ENCODE measurements at places on chromosomes 16 and 17.

- DNase-seq = no peak
These were observed 789 bp downstream of the CSNK1D start for GRCh38 chr17:82272495-82273326.

DNA sequence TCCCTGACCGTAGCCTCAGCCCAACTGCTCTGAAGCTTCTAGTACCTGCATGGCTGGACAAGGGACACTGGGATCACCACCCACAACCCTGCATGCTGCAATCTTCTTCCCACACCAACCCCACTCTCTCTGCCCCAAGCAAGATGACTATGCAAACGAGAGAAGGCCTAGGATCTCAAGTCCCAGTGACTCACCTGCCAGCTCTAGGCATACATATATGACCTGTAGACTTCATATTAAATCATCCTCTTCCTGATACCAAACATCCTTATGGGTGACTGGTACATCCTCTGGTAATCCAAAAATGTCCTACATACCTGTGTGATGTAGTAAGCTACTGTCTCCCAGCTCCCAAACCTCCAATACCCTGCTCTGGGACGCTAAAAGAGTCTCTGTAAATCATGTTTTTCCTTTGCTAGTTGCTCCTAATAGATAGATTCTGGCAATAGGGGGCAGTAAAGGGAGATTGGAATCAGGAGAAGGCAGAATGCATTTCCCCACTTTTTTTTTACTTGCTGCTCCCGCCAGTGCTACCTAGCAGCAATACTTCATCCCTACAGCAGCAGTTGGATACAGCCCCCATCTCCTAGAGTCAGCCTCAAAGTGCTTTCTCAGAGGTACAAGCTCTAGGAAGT is 43.4 kb upstream of the SOX9 start:
- DNase-seq = no peak

GRCh38 chr16:9860876-9861275 is 321.4 kb downstream of the GRIN2A start:
- no peak for DNase-seq

GRCh38 chr17:72421128-72422092 is 300.6 kb downstream of the SOX9 start:
- DNase-seq = peak; percentile 13

DNA sequence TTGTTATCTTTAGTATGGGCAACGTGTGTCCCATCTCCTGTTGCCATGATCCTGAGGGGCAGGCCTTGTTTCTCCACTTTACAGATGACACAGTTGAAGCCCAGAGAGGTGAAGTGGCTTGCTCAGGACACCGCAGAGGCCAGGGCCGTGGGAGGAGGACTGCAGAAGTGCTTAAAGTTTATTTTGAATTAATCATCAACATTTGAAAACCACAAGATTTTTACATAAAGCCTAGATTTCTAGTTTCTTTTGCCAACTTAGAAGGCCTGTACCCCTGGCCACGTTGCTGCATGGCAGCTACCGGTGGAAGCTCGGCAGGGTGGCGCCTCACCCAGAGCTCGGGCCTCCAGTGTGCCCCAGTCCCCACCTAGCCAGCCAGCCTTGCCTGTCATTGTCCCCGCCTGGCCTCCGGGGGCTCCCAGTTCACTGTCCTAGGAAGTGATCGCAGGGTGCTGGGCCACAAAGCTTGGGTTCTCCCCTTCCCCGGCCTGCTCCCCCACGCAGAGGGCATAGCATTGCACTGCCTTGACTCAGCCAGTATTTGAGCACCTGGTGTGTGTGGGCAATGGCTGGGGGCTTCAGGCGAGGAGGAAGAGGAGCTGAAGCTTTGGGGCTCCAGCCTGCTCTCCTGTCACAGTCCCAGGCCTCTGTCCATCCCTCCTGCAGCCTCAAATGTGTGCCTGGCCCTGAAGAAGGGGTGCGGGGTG is 14.8 kb upstream of the ADCY7 start:
- DNase-seq = no peak
